ENCODE measurements at places on chromosomes 13 and 19.

DNA sequence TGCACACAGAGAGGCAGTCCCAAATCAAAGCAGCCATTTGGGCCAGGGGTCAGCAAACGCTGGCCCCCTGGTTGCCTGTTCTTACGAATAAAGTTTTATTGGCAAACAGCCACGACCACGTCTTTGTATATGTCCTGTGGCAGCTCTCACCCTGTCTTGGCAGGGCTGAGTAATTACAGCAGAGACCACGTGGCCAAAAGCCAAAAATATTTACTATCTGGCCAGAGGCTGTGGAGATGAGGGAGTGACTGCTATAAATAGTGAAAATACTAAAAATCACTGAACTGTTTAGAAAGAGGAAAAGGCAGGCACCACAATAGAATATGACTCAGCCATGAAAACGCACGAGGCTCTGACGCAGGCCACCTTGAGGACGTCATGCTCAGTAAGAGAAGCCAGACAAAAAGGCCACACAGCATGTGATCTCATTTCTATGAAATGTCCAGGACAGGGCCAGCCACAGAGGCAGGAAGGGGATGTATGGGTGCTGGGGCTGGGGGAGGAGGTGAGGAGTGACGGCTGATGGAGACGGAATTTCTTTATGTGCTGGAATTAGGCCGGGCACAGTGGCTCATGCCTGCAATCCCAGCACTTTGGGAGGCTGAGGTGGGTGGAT, 29.4 kb downstream of the SMIM24 start:
- DNase-seq = peak; percentile 67

DNA sequence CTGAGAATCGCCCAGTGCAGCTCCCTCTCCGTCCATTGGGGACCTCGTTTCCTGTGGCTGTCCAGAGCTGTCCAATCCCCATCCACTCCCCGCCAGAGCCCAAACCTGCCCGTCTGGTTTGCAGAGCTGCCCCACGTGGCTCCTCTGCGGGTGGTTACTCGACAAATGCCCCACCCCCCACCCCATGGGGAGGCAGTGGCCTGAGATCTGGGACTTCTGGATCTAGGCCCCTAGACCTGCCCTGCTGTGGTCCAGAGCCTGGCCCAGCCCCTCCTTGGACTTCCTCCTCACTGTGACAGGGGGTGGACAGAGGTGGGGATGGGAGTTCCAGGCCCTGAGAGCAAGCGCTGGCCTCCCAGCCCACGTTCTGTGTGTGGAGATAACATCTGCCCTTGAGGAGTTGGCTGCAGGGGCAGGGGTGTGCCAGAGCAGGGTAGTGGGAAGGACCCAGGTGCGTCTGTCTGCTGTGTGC, 29.1 kb downstream of the PAK4 start:
- DNase-seq = peak; percentile 65

- DNase-seq = no peak
Measured at GRCh38 chr13:98954313-98954712, 23.6 kb downstream of the DOCK9 start.

DNA sequence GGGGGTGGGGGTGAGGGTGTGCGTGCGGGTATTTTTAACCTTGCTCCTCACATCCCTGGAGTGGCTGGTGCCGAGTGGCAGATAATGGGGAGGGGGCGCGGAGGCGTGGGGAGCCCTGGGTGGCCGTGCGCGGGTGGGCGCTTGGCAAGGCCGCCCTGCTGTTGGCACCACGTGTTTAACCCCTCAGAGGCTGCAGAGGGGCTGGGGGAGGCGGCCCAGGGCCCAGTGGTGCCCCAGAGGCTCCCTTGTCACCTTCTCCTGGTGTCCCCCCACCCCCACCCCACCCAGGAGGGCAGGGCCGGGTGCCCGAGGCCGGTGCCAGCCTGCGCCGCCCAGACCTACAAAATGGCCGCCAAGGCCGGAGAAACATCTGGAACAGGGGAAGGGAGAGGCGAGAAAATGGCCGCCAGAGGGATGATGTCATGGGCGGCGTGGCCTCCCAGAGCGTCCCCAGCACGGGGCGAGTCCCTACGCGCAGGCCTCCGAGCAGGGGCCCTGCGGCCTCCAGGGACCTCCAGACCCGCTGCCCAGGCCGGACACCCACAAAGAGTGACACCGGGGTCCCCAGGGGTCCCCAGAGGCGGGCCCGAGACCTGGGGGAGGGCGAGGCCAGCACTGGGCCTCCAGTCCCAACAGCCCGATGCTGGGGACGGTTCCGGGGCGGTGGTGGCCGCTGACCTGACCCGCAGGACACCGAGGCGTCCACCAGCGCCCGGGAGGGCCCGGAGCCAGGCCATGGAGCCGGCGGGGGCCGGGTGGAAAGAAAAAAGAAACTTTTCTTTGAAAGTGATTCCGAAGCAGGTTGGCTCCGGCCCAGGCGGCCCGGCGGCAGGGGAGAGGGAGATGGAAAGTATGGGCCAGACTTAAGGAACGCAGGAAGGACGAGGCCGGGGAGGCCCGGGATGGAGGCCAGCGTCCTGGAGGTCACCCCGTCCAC, 38.2 kb downstream of the NFIC start:
- DNase-seq = peak; percentile 96

DNA sequence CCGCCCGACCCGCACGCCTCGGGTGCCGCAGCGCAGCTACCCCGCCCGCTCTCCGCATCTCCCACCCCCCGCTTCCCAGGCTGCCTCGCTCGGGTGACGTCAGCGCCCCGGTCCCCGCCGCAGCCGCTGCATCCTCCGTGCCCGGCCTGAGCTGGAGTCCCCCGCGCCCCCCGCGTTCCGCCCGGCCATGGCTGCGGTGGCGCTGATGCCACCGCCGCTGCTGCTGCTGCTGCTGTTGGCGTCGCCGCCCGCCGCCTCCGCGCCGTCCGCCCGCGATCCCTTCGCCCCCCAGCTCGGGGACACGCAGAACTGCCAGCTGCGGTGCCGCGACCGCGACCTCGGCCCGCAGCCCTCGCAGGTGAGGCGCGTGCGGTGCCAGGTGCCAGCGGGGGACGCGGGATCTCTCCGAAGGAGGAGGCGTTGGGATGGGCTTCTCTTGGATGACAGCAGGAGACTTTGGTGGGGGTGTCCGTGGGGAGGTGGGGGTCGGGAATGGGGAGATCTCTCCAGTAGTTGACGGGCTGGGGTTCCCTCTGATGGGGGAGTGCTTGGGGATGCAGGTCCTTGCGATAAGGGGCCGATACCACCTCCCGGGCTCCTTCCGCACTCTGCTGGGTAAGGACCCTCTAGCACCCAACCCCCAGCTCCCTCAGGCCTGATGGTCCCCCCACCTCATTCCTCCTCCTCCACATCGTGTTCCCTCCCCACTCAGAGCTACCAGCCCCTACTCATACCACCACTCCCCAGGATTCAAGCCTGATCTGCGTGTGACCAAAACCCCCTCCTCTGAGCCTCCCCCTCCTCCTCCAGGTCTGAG, at the start of gene TMEM59L:
Gene TMEM59L, plus strand, starts transcription at position 99 of the 817 bp plus-strand sequence. Its CDS starts 89 bp downstream, at position 188.
- peak; percentile 40 for DNase-seq

DNA sequence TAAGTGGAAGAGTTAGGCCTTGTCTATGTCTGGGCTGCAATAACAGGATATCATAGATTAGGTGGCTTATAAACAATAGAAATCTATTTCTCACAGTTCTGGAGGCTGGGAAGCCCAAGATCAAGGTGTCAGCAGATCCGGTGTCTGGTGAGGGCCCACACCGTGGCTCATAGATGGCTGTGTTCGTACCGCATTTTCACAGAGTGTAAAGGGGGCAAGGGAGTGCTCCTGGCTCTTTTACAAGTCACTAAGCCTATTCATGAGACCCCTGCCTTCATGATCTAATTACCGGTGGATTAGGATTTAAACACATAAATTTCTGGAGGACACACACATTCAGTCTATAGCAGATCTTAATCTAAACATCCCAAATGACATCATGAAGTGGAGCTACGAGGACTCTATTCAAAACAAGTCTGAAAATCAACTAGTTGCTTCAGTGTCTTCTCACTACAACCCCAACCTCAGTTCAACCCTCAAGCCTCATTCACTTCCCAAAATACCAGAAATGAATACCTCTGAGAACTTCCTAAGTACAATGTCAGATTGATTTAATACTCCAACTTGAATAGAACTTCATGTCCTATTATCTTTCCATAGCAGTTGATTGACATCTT, 23.5 kb downstream of the ENOX1 start:
- DNase-seq = no peak

GRCh38 chr19:48203222-48203793, 32.8 kb downstream of the ZSWIM9 start:
- DNase-seq = no peak

Data from lung (tissue), 17 donors.